Stimulated activated CD8-positive, alpha-beta memory T cell treated with anti-CD3 and anti-CD28 coated beads, Interleukin-7, amount 100 ng/mL, for 24 hours (primary cell): ENCODE measurements at places on chromosomes 12 and 14.

DNA sequence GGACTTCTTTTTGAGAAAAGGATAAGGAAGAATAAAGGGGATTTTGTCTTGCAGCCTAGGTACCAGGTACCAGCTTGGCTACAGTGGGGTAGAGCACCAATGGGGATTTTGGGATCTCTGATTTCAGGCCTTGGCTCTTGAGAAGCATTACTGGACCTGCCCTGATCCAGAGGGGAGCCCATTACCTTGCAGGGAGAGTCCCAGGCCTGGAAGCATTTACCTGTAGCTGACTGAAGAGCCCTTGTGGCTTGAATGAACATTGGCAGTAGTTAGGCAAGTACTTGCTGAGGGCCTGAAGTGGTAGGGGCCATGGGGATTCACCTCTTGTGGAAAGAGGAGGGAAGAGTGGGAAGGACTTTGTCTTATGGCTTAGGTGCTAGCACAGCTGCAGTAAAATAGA lies 308.2 kb upstream of the FBXO33 start:
- no peak for DNase-seq

- DNase-seq: no peak
Observed at GRCh38 chr12:109557200-109557599, 16.1 kb downstream of the MMAB start.

DNA sequence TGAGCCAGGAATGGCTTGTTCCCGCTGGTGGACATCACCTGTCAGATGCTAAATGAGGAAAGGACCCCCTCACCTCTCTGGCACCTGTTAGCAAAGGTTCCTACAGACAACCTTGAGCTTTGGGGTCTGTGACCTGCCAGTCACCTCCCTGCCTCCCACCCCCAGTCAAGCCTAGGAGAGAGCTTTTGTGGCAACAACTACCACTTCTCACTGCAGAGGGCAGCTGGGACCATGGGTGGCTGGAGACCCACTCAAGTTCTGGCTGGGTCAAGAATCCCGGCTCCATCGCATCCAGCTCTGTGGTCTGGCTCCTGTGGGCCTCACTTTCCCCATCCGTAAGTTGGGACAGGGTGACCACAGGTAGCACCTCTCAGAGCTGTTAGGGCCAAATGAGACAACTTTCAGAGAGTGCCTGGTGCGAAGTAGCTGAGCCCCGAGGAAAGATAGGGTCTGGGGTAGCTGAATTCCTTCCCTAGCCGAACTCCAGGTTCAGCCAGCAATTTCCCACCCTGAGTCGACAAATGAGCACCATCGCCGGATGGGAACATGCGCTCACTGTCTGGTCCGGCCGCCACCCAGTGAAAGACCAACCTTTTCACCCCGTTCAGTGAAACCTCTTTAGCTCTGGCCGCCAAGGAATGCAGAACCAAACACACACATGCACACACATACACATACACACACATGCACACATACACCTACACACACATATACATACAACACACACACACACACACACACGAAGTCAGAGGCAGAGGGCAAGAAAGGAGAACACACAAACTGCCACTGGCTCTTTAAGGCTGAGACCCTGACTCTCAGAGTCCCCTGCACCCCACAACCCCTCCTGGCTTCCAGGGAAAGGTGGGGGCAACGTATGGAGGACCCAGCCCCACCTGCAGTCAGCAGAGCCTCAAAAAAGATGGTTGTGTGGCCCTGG lies 1.9 kb downstream of the TMEM119 start:
- DNase-seq: no peak

GRCh38 chr14:82398256-82398655 lies 864.6 kb upstream of the SEL1L start:
- no peak for DNase-seq

DNA sequence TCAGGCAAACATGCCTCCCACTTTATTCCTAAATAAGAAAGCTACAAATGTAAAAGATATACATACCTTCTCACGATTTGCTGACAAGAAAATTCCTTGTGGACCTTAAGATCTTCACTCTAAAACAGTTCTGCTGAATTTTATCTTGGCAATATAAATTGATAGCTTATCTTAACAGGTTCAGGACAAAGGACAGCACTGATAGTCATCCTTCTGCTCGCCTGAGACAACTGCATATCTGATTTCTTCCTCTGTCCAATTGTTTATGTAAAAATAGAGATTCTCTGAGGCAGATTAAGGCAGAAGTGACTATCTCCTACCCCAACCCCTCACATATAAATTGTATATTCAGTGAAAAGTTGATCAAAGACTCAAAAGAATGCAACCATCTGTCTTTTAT lies 44.9 kb downstream of the CAPZA3 start:
- no peak for DNase-seq

DNA sequence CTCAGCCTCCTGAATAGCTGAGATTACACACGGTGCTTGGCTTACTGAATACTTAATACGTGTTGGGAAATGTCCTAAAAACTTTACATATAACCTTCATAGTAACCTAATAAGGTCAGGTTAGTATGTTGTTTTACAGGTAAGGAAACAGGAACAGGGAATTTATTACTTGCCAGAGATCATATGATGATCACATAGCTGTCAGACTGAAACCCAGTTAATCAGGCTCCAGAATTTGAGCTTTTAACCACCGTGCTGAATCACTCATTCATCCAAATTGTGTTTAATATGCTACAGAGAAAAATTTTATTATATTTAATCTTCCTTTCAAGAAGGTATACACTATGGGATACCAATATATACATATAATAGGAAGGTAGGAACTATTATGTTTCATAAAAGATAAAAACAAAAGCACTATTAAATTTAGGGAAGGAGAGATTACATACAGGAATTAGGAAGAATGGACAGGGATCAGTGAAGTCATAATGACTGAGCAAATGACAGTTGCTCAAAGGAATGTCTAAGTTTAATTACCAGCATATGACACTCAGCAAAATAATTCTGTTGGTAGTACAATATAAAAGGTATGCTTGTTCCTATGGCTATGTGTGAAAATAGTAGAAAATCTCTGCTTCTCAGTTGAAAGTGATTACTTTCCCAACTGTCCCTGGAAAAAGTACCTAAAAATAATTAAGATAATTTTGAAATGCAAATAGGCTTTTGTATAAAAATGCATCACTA lies 59.3 kb downstream of the HEATR5A start:
- DNase-seq: no peak

DNA sequence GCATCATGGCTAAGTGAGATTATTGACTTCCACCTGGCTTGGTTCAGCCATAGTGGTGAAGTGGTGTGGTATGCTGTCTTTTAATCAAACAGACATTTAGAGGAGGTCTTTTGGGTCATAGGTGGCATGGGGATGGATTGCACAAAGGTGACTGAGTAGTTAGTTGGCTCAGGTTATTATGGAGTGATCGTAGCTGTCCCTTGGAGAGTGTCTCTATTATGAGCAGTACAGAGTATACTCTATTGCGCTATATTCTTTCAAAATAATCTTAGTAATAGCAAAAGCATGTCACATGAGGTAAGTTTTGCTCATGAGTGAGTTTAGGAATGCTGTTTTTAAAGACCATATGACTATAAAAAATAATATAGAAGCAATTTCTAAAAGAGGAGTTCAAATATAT lies 60.4 kb downstream of the RASSF8 start:
- no peak for DNase-seq
